Stimulated activated CD4-positive, alpha-beta T cell treated with anti-CD3 and anti-CD28 coated beads, TNF-alpha, amount 100 ng/mL, for 1 hour (primary cell): ENCODE measurements at places on chromosomes 16 and 17.

DNA sequence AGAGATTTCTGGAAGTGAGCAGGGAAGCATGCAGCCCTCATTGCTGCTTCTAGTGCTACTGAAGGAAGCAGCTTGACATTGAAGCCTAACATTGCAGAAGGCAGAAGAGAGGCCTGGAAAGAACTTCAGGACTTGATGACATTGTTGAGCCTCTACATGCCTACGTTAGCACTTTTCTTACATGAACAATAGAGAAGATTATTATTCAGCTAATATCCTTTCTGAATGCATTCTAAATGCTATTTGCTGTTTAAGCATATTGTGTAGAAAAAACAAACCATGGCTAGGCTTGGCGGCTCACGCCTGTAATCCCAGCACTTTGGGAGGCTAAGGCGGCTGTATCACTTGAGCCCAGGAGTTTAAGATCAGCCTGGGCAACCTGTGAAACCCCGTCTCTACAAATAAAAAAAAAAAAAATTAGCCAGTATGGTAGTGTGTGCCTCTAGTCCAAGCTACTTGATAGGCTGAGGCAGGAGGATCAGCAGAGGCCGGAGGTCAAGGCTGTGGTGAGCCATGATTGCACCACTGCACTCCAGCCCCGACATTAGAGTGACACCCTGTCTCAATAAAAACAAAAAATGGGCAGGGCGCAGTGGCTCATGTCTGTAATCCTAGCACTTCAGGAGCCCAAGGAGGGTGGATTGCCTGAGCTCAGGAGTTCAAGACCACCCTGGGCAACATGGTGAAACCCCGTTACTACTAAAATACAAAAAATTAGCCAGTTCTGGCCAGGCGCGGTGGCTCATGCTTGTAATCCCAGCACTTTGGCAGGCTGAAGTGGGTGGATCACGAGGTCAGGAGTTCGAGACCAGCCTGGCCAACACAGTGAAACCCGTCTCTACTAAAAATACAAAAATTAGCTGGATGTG, 2.2 kb upstream of the AURKB start:
- DNase-seq = no peak

- DNase-seq = no peak
These were observed 50.9 kb upstream of the GSE1 start for GRCh38 chr16:85562093-85562786.

- DNase-seq = no peak
These were observed 2.3 kb upstream of the MT1M start for GRCh38 chr16:56630134-56630533.

- no peak for DNase-seq
These were observed 4.7 kb upstream of the DDX19A start for GRCh38 chr16:70342016-70342415.

DNA sequence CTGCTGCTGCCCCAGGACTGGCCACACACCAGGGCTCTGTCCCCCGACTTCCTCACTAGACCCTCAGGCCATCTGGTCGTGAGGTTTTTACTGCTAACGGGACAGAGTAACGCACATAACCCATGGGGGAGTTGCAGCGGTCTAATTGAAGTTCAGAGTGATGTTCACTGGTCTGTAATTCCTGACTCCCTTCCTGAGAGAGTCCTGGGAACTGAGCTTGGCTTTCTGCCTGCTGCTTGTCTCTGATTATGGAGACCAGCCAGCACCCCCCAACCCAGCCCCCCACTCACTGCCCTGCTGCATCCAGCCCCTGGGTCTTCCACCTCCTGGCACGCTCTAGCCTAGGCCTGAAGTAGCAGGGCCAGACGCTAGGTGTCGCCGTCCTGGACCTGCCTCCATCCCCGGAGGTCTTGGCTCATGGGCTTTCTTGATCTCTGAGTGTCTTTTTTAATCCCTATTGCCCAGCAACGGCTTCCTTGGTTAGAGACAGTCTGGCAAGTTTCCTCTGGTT, 192.9 kb downstream of the CCDC182 start:
- DNase-seq = no peak

- DNase-seq = no peak
These were observed 18.7 kb upstream of the KRT19 start for GRCh38 chr17:41546819-41547218.

- no peak for DNase-seq
These were observed 4.5 kb downstream of the PRKCB start for GRCh38 chr16:23840310-23840709.

GRCh38 chr17:57288773-57289121, 32.4 kb downstream of the MSI2 start:
- DNase-seq = no peak

- no peak for DNase-seq
These were observed 32.3 kb downstream of the B9D1 start for GRCh38 chr17:19330271-19330670.

DNA sequence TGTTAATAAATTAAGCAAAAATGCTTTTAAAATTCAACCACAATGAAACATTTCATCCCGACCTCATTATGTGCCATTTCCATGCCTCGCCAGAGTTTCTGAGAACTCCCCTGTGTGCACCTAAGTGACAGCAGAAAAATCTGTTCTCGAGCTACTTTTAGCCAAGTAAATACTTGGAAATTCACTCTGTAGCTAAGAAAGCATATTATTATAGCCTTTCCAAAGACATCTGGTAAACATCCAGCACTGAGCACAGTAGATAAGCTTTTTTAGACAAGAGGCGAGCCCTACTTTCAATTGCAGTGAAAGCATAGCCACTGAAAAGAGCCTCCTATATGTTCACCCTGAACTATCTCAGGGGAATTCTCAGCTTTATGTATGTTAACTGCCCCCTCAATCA, 242.8 kb upstream of the PSMD7 start:
- DNase-seq = no peak

- DNase-seq = no peak
These were observed 122.3 kb downstream of the MRTFB start for GRCh38 chr16:14193316-14193871.

- no peak for DNase-seq
These were observed 23.3 kb downstream of the SOX9 start for GRCh38 chr17:72144101-72144500.
